CD4-positive, alpha-beta T cell treated with Interleukin-4 for 1 hour (primary cell): ENCODE measurements at places on chromosomes 5 and 9.
A peak's percentile ranks its signal among the peaks of the same experiment; 100 is the strongest.

DNA sequence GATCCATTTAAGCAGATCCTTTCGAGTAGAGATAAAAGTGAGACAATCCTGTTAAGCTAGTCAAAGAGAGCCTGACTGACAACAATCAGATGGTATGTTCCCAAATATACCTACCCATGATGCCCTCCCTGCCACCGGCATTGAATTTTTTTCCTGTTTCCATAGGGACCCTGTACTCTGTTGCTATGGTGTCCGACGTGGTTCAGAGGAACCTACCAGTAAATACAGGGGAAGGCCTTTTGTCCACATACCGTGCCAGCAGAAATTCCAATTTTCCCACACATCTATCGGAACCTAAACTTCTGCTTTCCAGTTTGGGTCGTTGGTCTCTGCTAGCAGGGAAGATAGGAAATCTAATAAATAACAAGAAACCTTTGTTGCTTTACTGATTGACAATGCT is 64.7 kb downstream of the MEGF10 start:
- no peak for DNase-seq

GRCh38 chr5:55773057-55773456 is 35.2 kb downstream of the DDX4 start:
- no peak for DNase-seq

- no peak for DNase-seq
Measured at GRCh38 chr9:72931897-72932296, 21.0 kb downstream of the ALDH1A1 start.

- no peak for DNase-seq
Measured at GRCh38 chr9:36862206-36863145, 171.6 kb downstream of the PAX5 start.

GRCh38 chr5:43659075-43659474 is 56.1 kb downstream of the NNT start:
- DNase-seq = no peak

GRCh38 chr5:141528291-141528984 is 39.6 kb downstream of the PCDHGC5 start:
- no peak for DNase-seq

- peak; percentile 17 for DNase-seq
Measured at GRCh38 chr9:37953775-37954437, 50.0 kb upstream of the SLC25A51 start.

- DNase-seq = no peak
Measured at GRCh38 chr9:75995066-75995465, 104.6 kb downstream of the PCSK5 start.

DNA sequence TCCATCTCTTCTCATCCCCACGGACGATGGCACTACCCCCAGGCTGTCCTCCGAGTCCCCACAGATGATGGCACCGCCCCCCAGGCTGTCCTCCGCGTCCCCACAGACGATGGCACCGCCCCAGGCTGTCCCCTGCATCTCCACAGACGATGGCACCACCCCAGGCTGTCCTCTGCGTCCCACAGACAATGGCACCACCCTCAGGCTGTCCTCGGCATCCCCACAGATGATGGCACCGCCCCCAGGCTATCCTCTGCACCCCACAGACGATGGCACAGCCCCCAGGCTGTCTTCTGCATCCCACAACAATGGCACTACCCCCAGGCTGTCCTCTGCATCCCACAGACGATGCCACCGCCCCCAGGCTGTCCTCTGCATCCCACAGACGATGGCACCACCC is 57.4 kb upstream of the PTCH1 start:
- DNase-seq = peak; percentile 22

DNA sequence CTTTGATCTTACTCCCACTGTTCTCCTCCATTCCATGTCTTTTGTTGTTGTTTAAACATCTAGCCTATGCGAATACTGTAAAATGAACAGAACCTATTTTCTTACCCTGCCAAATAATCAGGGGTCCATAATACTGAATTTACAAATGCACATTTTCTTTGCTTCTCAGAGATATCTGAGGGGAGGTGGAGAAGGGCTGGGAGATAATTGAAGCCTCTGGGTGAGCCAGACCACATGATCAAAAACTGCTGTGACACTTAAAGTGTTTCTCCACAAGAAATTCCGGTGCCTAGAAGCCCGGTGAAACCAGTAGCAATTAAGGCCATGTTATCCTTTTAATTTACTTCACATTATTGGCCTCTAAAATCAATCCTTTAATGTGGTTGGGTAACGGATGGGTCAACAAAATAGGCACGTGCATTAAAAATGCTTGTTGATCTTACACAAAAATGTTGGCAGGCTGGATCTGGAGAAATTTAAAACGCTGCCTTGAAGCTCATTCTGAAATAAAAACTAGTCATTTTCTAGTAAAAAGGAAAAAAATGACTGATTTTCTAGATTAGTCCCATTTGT is 10.8 kb downstream of the SEMA6A start:
- no peak for DNase-seq

DNA sequence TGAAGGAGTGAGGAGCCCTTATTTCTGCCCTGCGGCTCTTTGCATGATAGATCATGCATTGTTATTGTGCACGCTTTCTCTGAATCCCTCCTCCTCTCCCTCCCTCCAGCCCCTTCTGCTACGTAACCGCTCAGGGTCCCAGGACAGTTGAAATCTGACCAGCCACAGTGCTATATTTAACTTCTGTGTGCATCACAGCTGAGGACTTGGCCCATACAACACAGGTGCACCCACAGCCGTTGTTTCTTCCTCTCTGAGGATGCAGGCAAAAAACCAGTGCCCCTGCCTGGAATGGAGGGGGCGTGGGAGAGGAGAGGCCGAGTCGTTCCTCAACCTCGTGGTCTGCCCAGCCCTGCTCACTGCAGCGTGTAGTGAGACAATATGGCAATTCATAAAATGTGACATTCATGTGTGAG is 335.6 kb upstream of the CLINT1 start:
- DNase-seq = no peak

- DNase-seq = no peak
Measured at GRCh38 chr5:138647261-138647788, 72.1 kb upstream of the HSPA9 start.

DNA sequence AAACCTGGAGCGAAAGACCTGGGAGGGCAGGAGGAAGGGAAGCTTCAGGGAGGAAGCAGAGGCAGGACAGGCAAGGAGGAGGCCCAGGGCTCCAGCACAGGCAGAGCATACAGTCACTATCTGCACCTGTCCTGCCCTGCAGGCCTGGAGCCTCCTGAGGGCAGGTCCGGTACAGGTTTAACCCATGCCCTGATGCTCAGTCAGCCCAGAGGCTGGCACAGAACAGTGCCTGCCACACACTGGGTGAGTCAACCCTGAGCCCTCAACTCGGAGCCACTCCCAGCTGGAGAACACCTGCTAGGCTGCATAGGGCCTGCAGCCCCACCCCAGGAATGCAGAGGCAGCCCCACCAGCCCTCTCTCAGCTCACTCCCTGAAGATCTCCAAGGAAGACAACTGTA is 161.5 kb upstream of the PHYKPL start:
- no peak for DNase-seq

GRCh38 chr5:123359454-123360200 is 63.6 kb downstream of the CEP120 start:
- no peak for DNase-seq

DNA sequence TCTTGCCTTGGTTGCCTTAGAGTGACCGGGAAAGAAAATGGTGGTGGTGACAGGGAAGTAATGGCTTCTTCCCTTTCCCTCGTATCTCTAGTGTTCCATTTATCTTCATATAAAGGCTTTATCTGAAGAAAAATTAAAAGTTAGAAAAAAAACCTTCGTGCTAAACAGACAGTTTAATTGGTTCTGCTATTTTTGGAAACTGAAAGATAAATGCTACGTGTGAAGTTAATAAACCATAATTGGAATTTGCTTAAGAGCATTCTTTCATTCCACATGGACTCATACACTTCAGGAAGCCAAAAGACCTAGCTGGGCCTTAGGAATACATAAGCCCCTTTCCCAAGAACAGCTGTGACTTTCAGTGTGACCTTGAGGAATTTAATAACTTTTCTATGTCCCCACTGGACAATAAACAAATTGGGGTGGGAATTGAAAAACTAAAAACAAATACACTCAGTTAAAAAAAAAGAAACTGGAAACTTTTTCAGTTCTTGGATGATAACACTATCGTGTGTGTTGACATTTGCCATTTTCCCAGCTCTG is 818.8 kb upstream of the WWC1 start:
- no peak for DNase-seq

DNA sequence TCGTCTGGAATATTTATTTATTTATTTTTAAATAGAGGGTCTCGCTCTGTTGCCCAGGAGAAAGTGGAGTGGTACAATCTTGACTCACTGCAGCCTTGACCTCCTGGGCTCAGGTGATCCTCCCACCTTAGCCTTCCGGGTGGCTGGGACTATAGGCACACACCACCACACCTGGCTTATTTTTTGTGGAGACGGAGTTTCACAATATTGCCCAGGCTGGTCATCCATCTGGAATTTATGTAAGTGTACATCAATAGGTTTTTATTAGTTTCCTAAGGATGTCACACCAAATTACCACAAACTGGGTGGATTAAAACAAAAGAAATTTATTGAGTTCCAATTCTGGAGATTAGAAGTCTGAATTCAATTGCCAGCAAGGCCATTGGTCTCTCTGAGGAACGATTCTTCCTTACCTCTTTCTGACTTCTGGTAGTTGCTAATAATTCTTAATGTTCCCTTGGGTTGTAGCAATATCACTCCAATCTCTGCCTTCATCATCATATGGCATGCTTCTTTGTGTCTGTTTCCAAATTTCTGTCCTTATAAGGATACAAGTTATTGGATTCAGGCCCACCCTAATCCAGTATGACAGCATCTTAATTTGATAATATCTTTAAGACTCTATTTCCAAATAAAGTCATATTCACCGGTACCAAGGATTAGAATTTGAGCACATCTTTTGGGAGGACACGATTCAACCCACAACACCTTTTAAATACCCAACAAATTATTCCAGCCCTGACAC is 16.3 kb upstream of the RAD23B start:
- no peak for DNase-seq

GRCh38 chr5:147169901-147170300 is 64.9 kb upstream of the STK32A start:
- no peak for DNase-seq

DNA sequence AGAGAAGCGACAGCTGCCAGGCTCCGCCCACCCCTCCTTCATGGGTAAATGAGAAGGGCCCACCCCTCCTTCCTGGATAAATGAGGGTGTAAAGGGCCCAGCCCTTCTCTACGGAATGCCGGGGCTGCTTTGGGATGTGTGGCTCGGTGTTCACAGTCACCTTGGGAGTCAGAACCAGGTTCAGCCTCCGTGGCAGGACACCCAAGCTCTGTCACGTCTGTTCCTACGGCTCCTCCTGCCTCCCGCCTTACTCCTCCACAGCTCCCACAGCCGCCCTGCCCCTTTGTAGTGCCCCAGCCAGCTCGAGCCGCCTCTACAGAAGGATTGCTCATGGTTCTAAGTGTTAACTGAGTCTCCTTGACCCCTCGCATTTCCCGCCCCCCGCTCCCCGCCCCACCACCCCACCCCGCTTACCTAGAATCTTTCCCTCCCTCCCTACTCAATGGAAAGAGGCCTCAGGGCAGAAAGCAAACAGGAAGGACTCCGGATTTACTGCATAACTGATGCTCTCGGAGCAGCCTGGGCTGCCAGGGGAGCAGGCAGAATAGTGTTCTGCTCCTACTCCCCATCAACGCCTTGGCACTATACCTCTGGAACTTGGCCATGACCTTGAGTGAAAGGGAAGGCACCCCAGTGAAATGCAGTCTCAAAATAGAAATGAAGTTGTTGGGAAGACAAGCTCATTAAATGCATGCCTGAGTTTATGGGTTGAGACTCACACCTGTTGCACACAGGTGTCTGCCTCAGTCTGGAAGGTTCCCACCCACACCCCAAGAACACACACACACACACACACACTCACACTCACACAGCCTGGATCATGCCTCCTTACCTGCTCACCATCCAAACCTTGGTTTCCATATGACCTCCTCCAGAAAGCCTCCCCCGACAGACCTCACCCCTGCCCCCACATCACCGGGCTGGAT is 59.6 kb downstream of the NEURL1B start:
- no peak for DNase-seq

DNA sequence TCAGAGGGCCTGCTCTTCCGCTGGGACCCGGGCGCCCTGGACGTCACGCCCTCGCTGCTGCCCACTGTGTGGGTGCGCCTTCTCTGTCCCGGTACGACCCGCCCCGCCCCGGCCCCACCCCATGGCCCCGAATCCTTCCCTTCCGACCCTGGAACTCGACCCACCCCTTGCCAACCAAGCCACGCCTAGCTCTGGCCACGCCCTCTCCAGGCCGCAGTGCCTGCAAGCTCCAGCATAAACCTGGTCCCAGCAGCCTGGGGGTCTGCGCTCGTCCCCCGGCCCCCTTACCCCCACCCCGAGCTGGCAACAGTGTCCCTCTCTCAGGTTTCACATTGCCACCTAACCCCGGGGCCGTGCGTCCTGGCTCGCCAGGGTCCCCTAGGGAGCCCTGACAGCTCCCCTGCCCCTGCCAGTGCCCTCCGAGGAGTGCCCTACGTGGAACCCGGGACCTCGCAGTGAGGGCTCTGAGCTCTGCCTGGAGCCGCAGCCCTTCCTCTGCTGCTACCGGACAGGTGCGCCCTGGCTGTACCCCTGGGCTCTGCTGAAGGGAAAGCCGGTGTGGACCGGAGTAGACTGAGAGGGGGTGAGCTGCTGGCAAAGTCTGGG is 3.4 kb downstream of the ADGRD2 start:
- no peak for DNase-seq

DNA sequence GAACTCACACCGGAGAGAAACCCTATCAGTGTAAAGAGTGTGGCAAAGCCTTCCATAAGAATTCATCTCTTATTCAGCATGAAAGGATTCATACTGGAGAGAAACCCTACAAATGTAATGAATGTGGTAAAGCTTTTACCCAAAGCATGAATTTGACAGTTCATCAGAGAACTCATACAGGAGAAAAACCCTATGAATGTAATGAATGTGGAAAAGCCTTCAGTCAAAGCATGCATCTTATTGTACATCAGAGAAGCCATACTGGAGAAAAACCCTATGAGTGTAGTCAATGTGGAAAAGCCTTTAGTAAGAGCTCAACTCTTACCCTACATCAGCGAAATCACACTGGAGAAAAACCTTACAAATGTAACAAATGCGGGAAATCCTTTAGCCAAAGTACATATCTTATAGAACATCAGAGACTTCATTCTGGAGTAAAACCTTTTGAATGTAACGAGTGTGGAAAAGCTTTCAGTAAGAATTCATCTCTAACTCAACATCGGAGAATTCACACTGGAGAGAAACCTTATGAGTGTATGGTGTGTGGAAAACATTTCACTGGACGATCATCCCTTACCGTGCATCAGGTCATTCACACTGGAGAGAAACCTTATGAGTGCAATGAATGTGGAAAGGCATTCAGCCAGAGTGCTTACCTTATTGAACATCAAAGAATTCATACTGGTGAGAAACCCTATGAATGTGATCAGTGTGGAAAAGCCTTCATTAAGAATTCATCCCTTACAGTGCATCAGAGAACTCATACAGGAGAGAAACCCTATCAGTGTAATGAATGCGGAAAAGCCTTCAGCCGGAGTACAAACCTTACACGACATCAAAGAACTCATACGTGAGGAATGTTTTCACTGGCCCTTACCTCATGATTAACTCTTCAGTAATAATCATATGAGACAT is 8.9 kb upstream of the ZNF454 start:
- no peak for DNase-seq
